Right forelimb (tissue), 1 donor: ENCODE measurements at places on chromosomes 2 and 18.
A peak's percentile ranks its signal among the peaks of the same experiment; 100 is the strongest.

GRCh38 chr18:65968239-65969004 is 217.6 kb downstream of the CDH7 start:
- DNase-seq, result no peak

DNA sequence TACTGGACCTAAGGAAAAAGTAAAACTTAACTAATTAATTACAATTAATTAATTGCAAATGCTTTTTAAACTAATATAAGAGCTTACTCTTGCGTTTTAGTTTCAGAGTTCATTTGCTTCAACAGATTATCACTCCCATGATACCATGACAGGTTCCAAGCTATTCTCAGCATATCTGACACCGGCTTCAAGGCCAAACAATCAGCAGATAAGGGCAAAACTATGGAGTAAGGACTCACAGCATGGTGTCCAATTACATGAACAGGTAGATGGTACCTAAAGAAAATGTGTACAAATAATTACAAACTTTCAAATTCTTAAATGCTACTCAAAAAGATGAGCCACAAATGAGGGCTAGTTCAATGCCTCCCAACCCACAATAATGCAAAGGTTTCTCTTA is 77.2 kb downstream of the RTTN start:
- DNase-seq, result no peak

- no peak for DNase-seq
These were observed 71.4 kb downstream of the SEPTIN10 start for GRCh38 chr2:109542384-109542783.

- DNase-seq, result peak; percentile 46
These were observed 293.2 kb downstream of the TNS1 start for GRCh38 chr2:217709478-217710210.

- no peak for DNase-seq
These were observed 181.3 kb downstream of the INSIG2 start for GRCh38 chr2:118269408-118270051.

GRCh38 chr2:131413148-131413747 is 49.3 kb upstream of the RAB6D start:
- no peak for DNase-seq
